Smooth muscle cell of the pulmonary artery (primary cell): ENCODE measurements at places on chromosomes 16 and 17. TPM values are rescaled to one million over a fixed set of nuclear protein-coding genes. Genes with fewer than 3 reads are reported as not detected.

The SLC5A11 gene
- total RNA-seq = not detected in 2 replicates

The TAC4 gene
- total RNA-seq = not detected in 2 replicates

The ZFP3 gene
- 0.92 and 1.6 TPM in 2 replicates for total RNA-seq

The CD300C gene
- total RNA-seq = not detected in 2 replicates

The NKD1 gene
- 0.17 and 0.65 TPM in 2 replicates for total RNA-seq

The CCDC154 gene
- total RNA-seq = 0.33 and 0.96 TPM in 2 replicates

The EVPL gene
- total RNA-seq = under 0.01 and 0.10 TPM in 2 replicates

The SPEM3 gene
- not detected in 2 replicates for total RNA-seq

The ZNF276 gene
- total RNA-seq = 9.4 and 19.6 TPM in 2 replicates

The TBC1D3B gene
- total RNA-seq = 1.5 and 4.9 TPM in 2 replicates

The SERPINF2 gene
- total RNA-seq = 0.20 and 0.63 TPM in 2 replicates

The DNASE1L2 gene
- 0.65 and 0.92 TPM in 2 replicates for total RNA-seq

The KRT24 gene
- total RNA-seq = not detected in 2 replicates

The NXPH3 gene
- 2.4 and 2.9 TPM in 2 replicates for total RNA-seq

The CDT1 gene
- 3.8 and 4.2 TPM in 2 replicates for total RNA-seq

The OTOA gene
- total RNA-seq = under 0.01 and 0.07 TPM in 2 replicates

The TRIM72 gene
- total RNA-seq = under 0.01 TPM in 1 of 2 replicates, not detected in the other

The GUCY2D gene
- not detected in 2 replicates for total RNA-seq

The ASGR2 gene
- total RNA-seq = not detected in 2 replicates

The KRTAP1-1 gene
- total RNA-seq = not detected in 2 replicates

The SMPD3 gene
- total RNA-seq = 0.07 and 0.10 TPM in 2 replicates

The DNAAF8 gene
- total RNA-seq = 1.0 and 1.2 TPM in 2 replicates

The CPHXL gene
- total RNA-seq = not detected in 2 replicates

The CAMKK1 gene
- total RNA-seq = 6.6 and 11.2 TPM in 2 replicates

The ZNF830 gene
- 7.2 and 7.9 TPM in 2 replicates for total RNA-seq

The PPL gene
- 7.7 and 29.5 TPM in 2 replicates for total RNA-seq

The MT4 gene
- not detected in 2 replicates for total RNA-seq

The ENO3 gene
- total RNA-seq = 3.3 and 3.4 TPM in 2 replicates

The ERCC4 gene
- 9.6 and 9.7 TPM in 2 replicates for total RNA-seq

The ATP1B2 gene
- total RNA-seq = 0.07 and 0.33 TPM in 2 replicates

The COL1A1 gene
- 2,981 and 4,827 TPM in 2 replicates for total RNA-seq

The SOX8 gene
- 0.26 and 0.72 TPM in 2 replicates for total RNA-seq

The LRRC3C gene
- not detected in 2 replicates for total RNA-seq

The SMYD4 gene
- 9.7 TPM in 2 replicates for total RNA-seq

The TNFRSF12A gene
- total RNA-seq = 185 and 394 TPM in 2 replicates

The SPHK1 gene
- 43.8 and 115 TPM in 2 replicates for total RNA-seq

The CES2 gene
- total RNA-seq = 31.9 and 35.9 TPM in 2 replicates

The SLC47A1 gene
- 3.5 and 4.9 TPM in 2 replicates for total RNA-seq

The ARHGAP27 gene
- 3.1 and 5.3 TPM in 2 replicates for total RNA-seq

The MEOX1 gene
- 0.07 TPM in 1 of 2 replicates, not detected in the other for total RNA-seq

The CLEC18A gene
- 0.86 and 2.5 TPM in 2 replicates for total RNA-seq

The IRF8 gene
- total RNA-seq = not detected in 2 replicates

The CD79B gene
- 3.6 TPM in 1 of 2 replicates, not detected in the other for total RNA-seq

The SLC2A4 gene
- total RNA-seq = 0.10 and 0.13 TPM in 2 replicates

The IRX6 gene
- total RNA-seq = not detected in 2 replicates

The KCNH6 gene
- total RNA-seq = not detected in 2 replicates
